ENCODE measurements at places on chromosomes 1 and 21.

- no peak for DNase-seq
These were observed 228.8 kb upstream of the CSF3R start for GRCh38 chr1:36711480-36711879.

DNA sequence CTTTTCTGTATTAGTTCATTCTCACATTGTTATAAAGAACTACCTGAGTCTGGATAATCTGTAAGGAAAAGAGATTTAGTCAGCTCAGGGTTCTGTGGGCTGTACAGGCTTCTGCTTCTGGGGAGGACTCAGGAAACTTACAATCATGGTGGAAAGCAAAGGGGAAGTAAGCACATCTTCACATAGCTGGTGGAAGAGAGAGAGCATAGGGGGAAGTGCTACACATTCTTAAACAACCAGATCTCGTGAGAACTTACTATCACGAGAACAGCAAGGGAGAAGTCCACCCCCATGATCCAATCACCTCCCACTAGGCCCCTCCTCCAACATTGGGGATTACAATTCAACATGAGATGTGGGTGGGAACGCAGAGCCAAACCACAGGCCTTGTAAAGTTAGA, 37.9 kb upstream of the AHCTF1 start:
- DNase-seq, result no peak

DNA sequence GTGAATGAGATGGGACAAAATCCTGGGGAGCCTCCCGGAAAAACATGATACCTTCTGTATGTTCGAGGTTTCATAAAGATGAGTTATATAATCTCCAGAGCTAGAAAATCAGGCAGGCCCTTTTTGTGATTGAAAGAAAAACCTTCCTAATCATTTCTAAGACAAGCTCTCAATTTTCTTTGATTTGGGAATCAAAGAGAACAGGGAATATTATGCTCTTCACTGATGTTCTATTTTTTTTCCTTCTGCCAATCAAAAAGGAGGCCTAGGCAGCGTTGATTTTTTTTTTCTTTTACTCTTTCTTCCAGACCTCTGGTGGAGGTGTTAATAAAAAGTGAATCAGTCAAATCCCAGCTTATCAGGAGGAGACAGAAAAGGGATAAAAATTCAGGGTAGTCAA, 34.5 kb downstream of the DIRAS3 start:
- no peak for DNase-seq

- DNase-seq, result no peak
These were observed 3.6 kb upstream of the SLC16A4 start for GRCh38 chr1:110394493-110394820.

GRCh38 chr1:46039571-46040052, 92.8 kb downstream of the PIK3R3 start:
- no peak for DNase-seq

Data from mesothelial cell of epicardium (in vitro differentiated cells).